CD4-positive, alpha-beta T cell treated with Interleukin-6 at 100 ng/mL for 8 hours (primary cell): ENCODE measurements at places on chromosomes 5 and 9.

GRCh38 chr5:155897761-155898160 lies 429.2 kb upstream of the SGCD start:
- DNase-seq: no peak

DNA sequence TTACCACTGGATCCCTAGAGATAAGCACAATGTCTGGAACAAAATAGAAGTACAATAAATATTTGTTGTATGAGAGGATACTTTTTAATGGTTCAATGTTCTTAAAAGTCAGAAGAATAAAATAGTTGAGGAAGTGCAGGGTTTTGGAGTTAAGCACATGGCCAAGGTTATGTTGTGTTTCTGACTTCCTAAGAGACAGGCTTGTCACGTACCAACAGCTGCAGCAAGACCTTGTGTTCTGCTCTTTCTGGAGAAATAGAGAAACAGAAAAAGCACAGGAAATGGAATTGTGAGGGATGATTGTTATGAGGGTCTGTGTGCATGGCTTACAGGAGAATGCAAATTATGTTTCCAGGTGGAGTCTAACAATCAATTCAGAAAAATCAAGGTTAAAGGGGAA lies 12.9 kb downstream of the CARTPT start:
- no peak for DNase-seq

GRCh38 chr9:135813671-135814290 lies 93.6 kb downstream of the CAMSAP1 start:
- DNase-seq: no peak

DNA sequence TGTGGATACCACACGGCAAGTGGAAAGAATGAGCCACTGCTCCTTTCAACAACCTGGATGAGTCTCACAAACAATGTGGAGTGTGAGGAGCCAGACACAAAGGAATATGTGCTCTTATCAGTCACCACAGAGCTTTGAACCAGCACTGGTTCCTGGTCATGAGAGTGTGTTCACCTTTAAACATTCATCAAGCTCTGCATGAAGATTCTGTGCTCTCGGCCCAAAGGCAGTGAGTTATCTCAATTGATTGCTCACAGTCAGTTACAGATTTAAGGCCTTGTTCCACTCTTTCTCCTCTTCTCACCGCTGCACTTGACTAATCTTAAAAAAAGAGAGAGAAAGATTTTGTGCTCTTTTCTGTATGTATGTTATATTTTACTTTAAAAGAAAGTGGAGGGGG lies 19.4 kb downstream of the LRSAM1 start:
- no peak for DNase-seq

- DNase-seq: no peak
These were observed 59.7 kb downstream of the NIPBL start for GRCh38 chr5:36936309-36936708.

DNA sequence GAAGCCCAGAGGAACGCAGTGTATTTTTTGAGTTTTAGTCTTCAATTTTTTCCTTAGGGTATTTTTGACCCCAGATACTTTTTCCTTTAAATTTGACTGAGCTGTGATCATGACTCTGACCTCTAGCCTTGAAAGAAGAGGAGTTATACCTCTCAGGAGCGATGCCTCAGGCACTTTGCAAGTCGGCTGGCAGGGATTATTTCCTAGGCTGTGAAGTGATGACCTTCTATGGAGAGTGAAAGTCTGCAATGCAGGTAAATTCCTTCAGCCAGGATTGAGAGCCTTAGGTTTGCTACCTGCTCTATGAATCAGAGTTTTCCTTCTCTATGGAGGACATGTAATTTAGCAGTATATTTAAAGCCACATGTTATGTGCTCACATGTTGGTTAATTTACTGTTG lies 10.8 kb upstream of the NUDT12 start:
- no peak for DNase-seq

DNA sequence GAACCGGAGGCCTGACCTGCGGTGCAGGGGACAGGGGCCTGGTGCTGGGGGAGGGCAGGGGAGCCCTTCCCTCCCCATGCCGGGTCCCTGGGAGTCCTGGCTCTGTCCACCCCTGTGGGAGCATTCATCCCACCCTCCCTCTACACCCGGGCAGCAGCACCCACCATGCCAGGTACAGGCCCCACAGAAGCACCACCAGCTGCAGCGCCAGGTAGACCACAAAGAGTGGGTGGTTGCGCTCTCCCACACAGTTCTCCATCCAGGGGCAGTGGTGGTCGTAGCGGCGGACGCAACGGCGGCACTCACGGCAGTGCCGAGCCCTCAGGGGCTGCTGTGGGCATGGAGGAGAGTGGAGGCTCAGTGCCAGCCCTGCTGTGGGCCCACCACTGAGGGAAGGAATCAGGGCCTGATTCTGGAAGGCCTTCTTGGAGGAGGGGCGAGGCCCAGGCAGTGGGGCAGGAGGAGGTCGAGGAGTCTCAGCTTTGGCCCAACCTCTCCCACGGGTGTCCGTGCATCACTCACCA lies 2.4 kb downstream of the ZDHHC12 start:
- DNase-seq: no peak

DNA sequence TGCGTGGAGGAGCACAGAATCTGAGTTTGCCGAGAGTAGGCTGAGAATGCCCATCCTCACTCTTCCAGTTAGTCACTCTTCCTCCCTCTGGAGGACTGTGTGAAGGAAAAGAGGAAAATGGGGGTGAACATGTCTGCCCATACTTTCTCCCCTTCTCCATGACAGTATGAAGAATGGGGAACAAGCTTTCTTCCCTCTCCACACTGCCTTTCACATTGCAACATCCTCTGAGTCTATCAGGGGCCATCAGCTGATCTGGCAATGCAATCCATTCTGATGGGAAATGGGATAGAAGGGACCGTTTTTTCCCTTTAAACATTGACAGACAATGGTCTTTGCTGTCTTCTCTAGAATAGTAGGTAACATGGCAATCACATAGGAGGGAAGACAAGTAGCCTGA lies 56.8 kb downstream of the UGCG start:
- no peak for DNase-seq

DNA sequence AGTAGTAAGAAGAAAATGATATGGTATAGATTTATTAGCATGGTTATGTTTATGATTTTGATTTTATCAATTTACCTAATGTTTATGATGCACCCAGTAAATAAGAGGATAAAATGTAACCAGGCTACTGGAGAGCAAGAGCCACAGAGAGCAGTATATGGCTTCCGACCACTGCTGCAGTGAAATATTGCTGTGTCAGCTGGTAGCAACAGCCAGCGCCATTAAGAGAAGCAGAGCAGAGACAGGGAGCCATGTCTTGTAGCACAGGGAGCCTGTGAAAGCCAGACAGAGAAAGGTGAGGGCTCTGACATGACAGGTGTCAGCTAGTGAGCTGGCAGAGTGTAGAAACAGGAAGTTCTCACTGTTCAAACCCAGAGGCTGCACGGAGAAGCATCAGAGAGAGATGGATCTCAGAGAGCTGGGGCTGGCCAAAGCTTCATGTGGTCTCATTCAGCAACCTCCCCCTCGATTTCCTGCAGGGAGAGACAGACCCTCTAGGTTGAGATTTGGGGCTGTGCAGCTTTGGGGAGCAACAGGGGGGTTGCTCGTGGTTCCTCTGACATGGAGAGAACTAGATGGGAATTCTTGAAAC lies 202.1 kb downstream of the MED10 start:
- no peak for DNase-seq

DNA sequence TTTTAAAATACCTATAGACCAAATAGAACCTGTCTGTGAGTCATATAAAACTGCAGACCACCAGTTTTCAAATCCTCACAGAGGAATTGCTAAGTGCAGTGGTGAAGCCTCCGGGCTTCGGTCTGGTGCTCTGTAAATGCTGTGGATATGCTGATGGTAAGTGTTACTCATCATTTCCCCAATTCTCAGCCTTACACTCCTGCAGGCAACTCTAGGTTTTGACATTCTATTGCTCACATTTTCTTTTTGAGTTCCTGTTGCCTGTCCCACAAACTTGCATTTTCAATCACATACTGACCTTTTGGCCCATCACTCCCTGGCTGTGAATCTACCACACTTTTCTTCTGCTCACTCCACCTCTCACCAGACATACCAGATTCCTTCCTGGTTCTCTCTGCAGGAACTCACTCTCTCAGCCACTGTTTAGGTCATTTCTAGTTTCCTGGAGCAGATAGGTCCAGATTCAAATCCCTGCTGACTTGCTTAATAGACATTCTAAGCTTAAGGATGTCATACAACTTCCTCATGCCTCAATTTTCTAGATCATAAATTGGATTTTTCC lies 192.9 kb downstream of the RAB3C start:
- DNase-seq: no peak

GRCh38 chr5:73365301-73365853 lies 83.2 kb downstream of the FOXD1 start:
- no peak for DNase-seq

DNA sequence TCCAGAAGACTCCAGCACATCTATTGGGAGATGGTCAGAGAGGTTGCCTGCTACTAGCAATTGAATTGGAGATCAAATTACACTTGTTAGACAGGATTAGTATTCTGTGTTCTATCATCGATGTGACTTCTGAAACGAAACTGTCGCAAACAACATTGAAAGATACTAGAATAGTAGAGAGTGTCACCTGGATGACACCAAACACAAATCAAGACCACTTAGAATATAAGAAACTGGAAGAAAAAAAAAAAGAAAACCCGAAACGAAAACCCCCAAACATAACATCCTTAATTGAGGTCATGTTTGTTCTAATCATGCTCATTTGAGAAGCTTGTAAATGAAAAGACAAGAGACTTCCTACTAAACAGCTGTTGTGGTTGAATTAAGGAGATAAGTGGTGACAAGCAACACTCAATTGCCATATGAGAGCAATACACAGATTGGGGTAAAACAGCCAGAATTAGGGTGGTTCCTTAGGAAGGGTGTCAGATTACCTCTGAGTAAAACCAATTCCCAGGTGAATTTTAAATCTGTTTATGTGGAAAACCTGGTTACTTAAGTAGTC lies 97.6 kb downstream of the BASP1 start:
- no peak for DNase-seq

DNA sequence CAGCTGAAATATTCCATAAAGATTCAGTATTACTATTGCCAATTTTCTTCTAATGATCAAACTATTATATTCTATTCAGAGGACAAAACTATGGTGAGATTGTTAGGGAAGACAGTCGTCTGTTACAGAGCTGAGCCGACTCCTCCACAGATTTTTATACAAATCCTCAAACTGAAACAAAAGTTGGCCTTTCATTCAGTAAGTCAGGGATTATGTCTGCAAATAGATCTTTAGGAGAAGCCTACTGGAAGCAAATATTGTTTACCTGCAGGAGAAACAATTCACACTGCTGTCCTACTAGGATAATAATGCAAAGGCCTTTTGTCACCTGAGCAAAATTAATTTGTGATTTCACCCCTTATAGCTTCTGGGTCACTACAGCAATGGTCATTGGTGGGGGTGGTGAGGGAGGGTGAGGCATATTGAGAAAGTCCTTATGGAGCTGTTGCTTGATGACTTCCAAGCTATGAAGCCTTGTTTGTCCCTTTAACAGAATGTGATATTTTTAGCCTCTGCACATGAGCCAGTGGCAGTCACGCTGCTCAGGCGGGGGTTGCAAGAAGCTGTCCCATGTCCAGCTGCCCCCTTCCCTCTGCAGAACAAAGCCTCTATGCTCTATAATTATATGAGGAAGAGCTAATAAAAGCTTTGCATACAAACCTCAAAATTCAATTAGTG lies 200.5 kb upstream of the KLF9 start:
- DNase-seq: no peak

DNA sequence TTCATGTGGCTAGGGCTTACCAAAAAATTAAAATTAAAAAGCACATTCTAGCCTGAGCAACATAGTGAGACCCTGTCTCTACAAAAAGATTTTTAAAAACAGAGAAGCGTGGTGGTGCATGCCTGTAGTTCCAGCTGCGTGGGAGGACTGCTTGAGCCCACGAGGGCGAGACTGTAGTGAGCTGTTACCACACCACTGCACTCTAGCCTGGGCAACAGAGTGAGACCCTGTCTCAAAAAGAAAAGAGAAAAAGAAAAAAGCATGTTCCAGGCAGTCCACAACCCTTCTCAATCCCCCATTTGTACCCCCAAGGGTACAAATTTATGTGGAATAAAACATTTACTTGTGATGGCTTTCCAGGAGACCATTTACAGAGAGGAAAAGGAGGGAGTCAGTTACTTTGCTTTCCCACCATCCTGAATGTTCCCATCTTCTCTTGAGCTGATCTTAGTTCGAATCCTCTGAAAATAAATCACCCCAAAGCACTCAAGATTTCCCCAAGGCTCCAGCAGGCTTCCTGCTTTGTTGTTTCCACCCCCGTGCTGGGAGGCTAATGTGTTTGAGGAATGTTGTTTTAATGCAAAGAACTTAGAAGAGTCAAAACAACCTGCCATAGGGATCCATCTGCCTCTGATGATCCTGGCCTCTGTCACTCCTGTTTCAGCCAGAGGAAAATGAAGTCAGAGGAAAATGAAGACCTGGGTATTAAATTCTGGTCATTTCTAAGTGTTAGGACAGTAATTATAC lies 384.7 kb downstream of the BNC2 start:
- no peak for DNase-seq

DNA sequence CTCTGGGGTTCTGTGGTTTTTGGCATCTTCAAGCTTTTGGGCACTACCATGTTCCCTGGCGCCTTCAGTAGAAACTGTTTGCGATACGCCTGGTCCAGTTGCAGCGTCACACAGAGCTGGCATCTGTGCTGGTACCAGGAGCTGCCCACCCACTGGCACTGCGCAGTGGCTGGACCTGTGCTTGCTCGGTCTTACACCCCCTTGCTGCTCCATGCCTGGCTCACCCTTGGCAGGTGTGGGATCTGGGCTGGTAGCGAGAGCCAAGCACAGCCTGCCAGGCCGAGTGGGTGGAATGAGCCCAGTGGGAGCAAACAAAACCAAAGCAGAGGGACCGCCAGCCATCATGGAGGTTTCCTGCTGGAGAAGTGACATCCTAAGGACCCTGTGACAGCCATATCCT lies 170.2 kb upstream of the IRX2 start:
- DNase-seq: no peak

DNA sequence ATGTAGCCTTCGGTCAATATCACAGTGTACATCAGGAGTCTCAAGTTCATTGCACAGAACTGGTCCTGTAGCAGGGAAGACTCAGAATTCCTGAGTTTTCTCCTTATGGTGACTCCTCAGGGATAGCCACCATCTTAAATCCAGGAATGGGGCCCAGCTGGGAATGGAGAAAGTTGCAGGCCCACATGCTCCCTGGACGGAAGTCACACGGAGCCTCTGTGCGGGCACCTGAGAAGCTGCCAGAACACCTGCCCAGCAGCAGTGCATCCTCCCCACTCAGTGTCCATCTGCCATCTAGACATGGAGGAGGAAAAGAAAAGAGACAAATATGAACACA lies 133.9 kb downstream of the SUSD1 start:
- no peak for DNase-seq

DNA sequence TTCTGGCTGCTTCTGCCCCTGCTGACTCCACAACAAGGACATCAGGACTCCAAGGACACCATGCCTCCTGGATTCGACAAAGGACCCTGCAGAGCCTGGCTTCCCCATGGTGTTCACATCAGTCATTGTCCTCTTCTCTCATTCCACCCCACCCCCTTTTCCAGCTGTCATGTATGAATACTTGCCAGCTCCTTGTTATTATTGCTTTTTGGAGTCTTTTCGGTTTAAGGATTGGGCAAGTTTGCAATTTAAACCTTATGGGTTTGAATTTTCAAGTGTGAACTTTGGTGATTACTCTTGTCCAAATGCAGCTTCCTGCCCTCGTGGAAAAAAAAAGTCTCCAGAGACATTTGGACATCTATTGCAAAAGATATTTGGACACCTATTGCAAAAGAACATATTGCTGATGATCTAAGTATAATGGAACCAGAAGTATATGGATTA lies 14.2 kb upstream of the LVRN start:
- DNase-seq: no peak

GRCh38 chr5:8366266-8366665 lies 497.3 kb downstream of the MTRR start:
- DNase-seq: no peak
